Upper lobe of right lung (tissue), 1 donor: ENCODE measurements at places on chromosomes 2 and 18. TPM values are rescaled to one million over a fixed set of nuclear protein-coding genes. Genes with fewer than 3 reads are reported as not detected.

Gene SERPINB2
- 0.38 TPM for total RNA-seq

Gene INPP5D
- 33.3 TPM for total RNA-seq

Gene SFTPB
- 14,872 TPM for total RNA-seq

DNA sequence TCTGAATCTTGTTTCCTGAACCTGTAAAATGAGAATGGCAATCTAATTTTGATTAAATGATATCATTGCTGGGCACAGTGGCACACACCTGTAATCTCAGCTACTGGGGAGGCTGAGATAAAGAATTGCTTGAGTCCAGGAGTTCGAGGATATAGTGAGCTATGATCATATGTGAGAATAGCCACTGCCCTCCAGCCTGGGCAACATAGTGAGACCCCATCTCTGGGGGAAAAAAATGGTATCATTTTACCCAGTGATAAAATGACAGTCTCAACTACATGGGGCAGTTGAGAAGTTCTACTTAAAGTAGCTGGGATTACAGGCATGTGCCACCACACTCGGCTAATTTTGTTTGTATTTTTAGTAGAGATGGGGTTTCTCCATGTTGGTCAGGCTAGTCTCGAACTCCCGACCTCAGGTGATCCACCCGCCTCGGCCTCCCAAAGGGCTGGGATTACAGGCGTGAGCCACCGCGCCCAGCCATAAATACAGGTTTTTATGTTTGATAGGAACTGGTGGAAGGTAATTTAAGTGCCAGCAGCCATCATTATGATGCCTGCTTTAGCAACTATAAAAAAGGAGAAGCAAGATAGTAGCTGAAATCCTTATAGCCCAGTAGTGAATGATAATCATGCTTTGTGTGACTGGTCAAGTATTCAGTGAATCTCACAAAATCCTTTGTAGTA is 17.0 kb downstream of the BZW1 start:
- no peak overlapping the region for H3K27ac ChIP-seq
- DNase-seq: no peak
- peaks cover 7% of the 10 kb centered on the region for H3K36me3 ChIP-seq
- H3K4me3 ChIP-seq: no peak overlapping the region
- H3K27me3 ChIP-seq: no peaks in the 10 kb centered on the region

DNA sequence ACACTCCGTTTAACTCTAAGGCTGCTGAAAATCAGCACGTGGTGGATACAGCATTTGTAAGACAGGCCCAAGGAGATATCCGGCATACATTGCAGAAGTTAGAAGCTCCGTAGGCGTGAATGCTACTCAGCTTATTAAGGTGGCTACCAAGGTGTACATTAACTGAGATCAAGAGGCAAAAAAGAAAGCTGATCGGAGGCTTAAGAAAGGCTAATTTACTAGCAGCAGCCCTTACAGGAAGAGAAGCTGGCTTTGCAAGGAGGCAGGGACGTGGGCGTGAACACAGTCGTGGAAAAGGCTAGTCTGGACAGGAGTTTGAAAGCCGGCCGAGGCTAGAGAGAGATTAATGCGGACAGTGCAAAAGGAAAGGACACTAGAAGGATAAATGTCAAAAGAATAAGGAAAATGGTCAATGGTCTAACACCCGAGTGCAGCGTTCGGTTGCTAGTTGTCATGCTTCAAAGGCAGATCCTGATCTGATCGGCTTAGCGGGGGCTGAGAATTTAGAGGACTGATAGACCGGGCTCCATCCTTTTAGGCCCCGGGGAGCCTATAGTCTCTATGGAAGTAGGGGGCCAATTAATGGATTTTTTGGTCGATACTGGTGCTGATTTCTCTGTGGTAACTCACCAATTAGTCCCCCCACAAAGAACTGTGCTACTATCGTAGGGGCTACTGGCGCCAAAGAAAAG is 45.6 kb upstream of the SELENOI start:
- no peak for DNase-seq
- H3K36me3 ChIP-seq: no peaks in the 10 kb centered on the region
- H3K4me3 ChIP-seq: peak overlapping the region; percentile 62
- H3K27ac ChIP-seq: peak overlapping the region; percentile 79
- H3K4me1 ChIP-seq: peaks cover 14% of the 10 kb centered on the region

DNA sequence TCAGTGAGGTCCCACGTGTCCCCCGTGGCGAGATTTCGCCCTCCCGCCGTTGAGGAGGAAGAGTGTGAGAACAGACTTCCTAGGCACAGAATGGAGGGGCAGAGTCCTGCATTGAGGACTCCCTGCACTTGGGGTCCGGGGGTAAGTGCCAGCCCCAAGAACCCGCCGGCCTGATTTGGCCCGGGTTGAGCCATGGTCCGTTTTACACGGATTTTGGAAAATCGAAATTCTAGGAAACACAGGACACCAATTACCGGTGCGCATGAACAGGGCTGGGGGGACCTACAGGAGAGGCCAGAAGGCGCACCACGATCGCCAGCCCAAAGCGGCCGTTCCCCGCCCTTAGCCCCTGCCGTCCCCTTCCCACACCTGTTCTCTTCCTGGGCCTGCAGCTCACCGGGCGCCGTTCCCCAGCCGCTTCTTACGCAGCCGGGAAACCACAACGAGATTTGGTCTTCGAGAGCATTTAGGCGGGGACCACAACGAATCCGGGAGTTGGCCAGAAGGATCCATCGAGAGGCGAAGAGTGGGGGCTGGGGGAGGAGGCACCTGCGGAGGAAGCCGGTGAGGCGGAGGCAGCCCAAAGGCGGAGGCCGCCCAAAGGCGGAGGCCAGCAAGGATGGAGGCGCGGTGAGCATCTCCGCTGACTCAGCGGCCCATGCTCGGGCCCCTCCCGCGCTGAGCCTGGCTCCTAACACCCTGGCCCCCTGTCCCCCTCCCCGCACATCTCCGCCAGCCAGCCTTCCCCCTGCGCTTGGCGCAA is 464 bp upstream of the TLX2 start:
- no peak for DNase-seq
- no peaks in the 10 kb centered on the region for H3K36me3 ChIP-seq
- H3K27ac ChIP-seq: no peak overlapping the region
- H3K27me3 ChIP-seq: peaks cover 83% of the 10 kb centered on the region
- H3K4me1 ChIP-seq: peaks cover 14% of the 10 kb centered on the region

DNA sequence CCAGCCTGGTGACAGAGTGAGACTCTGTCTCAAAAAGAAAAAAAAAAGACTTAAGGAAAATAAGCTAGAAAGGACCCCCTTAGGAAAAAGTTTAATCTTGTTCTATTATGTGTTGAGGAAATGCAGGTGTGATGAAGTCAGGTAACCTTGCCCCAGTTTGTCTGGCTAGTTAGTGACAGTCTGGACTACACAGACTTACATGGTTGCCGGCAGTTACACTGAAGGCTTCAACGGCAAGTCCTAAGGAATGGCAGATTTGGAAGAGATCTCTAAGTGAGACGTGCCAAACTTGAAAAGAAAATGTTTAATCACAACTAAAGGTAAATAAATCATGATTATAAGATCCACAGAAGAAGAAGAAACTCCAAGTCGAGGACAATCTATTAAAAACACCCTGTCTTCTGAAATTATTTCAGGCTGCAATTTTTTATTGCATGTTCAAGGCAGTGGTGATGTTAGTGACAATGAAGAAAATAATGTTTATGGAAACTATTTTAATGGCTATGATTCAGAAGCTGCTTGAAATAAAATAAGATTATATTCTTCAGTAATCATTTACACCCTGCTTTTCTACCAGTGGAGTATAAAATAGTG is 84.2 kb downstream of the TTC27 start:
- H3K36me3 ChIP-seq: no peaks in the 10 kb centered on the region
- no peaks in the 10 kb centered on the region for H3K27me3 ChIP-seq
- H3K4me1 ChIP-seq: peaks cover 10% of the 10 kb centered on the region
- DNase-seq: no peak
- no peak overlapping the region for H3K27ac ChIP-seq

GRCh38 chr2:17104454-17104853 is 413.8 kb downstream of the RAD51AP2 start:
- no peaks in the 10 kb centered on the region for H3K4me1 ChIP-seq
- H3K27me3 ChIP-seq: no peaks in the 10 kb centered on the region
- no peak overlapping the region for H3K4me3 ChIP-seq
- H3K27ac ChIP-seq: no peak overlapping the region

- no peak for DNase-seq
- H3K4me1 ChIP-seq: no peaks in the 10 kb centered on the region
- H3K27me3 ChIP-seq: no peaks in the 10 kb centered on the region
- no peak overlapping the region for H3K27ac ChIP-seq
- no peaks in the 10 kb centered on the region for H3K36me3 ChIP-seq
These were observed 101.9 kb downstream of the NOL4 start for GRCh38 chr18:34122724-34123334.

DNA sequence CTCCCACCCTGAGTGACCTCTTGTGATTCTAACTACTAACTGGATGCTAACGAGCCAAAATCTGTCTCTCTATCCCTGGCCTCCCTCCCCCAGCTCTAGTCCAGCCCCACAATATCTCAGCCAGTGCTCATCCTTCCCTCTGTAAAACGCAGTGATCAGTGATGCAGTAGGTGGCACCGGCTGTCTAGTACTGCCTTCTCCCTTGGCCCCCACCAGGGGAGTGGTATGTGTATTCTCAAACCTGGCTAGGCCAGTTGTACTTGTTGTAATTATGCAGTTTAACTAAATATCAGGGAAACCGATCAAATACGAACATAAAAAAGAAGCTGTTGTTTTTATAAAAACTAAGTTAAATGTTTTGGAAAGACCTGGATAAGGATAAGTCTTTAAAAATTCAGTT is 113.2 kb upstream of the ALPP start:
- no peaks in the 10 kb centered on the region for H3K4me1 ChIP-seq
- DNase-seq: no peak
- H3K27me3 ChIP-seq: no peaks in the 10 kb centered on the region
- H3K27ac ChIP-seq: no peak overlapping the region
- H3K4me3 ChIP-seq: no peak overlapping the region

GRCh38 chr2:197675711-197676188 is 363 bp upstream of the RFTN2 start:
- peak overlapping the region; percentile 38 for H3K4me3 ChIP-seq
- no peak for DNase-seq
- H3K4me1 ChIP-seq: peaks cover 13% of the 10 kb centered on the region
- H3K27ac ChIP-seq: peak overlapping the region; percentile 49
- H3K27me3 ChIP-seq: no peaks in the 10 kb centered on the region
- H3K36me3 ChIP-seq: no peaks in the 10 kb centered on the region

GRCh38 chr2:129117434-129117833 is 798.8 kb upstream of the HS6ST1 start:
- no peak for DNase-seq
- H3K27ac ChIP-seq: no peak overlapping the region
